ENCODE measurements at places on chromosomes 1 and 21.
A peak's percentile ranks its signal among the peaks of the same experiment; 100 is the strongest.

GRCh38 chr1:73331726-73332125 is 866.2 kb downstream of the LRRIQ3 start:
- no peak for DNase-seq

DNA sequence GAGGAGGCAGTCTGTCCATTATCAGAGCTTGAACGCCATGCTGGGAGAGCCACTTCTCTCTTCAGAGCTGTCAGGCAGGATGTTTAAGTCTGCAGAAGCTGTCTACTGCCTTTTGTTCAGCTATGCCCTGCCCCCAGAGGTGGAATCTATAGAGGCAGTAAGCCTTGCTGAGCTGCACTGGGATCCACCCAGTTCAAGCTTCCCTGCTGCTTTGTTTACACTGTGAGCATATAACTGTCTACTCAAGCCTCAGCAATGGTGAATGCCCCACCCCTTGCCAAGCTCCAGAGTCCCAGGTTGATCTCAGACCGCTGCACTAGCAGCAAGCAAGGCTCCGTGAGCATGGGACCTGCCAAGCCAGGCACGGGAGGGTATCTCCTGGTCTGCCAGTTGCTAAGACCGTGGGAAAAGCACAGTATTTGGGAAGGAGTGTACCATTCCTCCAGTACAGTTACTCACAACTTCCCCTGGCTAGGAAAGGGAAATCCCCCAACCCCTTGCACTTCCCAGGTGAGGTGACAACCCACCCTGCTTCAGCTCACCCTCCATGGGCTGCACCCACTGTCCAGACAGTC is 32.5 kb downstream of the RGS13 start:
- no peak for DNase-seq

DNA sequence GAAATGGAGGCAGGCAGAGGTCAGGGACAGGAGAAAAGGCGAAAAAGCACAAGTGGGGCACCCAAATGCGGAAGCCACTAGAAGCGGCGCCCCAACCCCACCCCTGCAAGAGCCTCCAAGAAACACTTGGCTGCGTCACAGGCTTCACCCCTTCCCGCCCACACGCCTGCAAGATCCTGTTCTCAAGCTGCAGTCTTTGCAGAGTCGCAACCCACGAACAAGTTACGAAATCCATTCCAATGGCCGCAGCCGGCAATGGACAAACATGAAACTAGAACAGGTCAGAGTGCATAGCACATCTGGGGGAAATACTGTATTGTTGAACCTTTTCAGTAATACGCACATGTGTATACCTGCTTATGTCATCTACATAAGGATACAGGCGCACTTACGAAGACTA is 103.6 kb downstream of the PSMG1 start:
- DNase-seq = peak; percentile 47

- no peak for DNase-seq
Observed at GRCh38 chr21:44780137-44780502, 21.5 kb downstream of the UBE2G2 start.

DNA sequence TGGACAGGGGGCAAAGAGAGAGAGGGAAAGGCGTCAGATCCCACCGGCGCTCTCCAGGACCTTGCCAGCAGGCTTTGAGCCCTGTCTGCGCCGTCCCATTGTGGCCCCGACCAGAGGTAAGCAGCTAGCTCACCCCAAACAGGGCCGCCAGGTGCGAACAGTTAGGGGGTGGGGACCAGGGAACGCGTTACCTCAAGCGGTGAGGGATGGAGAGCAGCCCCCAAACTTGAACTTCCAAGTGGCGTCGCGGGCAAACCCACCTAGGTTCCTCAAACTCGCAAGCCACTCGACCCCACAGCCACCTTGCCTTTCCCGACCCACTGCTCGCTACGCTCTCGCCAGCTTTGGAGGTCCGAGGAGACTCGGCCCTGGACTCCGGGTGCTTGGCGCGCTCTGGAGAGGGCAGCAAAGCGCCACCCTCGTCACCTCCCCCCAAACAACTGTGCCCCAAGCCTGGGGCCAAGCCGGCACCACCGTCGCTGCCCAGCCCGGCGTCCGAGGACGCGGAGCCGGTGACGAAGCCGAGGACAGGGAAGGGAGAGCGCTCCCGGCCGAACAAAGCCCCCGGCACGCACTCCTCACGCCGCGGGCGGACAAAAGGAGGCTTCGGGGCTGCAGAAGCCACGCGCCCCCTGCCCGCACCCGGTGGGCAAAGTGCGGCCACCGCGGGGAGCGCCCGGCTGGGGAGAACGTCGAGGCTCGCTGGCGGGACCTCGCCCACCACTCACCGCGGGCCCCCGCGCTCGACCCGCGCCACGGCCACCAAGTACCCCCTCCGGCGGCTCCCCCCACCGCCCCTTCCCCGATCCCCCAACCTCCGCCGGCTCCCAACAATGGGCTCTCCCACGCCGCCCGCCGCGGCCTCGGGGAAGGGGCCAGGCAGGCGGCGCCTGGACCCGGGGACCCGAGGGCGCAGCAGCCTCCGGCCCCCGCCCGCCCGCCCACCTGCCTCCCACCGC is 976 bp downstream of the SSBP3 start:
- DNase-seq = peak; percentile 14

DNA sequence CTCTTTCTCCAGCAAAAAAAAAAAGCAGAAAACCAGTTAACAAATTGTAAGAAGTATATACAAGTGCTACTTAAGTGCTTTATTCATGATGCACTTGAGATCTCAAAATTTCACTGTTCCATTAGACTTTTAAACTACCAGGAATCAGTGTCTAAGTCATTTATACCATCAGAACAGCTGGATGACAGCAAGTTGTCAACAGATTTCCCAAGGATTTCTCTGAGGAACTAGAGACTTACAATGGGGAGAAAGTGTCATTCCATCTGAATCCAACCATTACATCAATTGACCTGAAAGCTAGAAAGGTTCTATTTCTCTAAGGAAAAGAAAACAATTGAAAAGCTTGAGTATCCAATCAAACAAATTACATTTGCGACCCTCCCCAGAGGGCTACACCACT is 43.8 kb downstream of the USH2A start:
- DNase-seq = no peak

Measured in bone marrow (tissue), 2 donors.